ENCODE measurements at places on chromosomes 12 and 14. TPM values are rescaled to one million over a fixed set of nuclear protein-coding genes. Genes with fewer than 3 reads are reported as not detected.

LALBA gene
- polyA plus RNA-seq: not detected

LRRC10 gene
- polyA plus RNA-seq: not detected

KLRC3 gene
- polyA plus RNA-seq: 0.72 TPM

PRB2 gene
- polyA plus RNA-seq: 0.28 TPM

CRACR2A gene
- polyA plus RNA-seq: 12.5 TPM

UBR7 gene
- 19.8 TPM for polyA plus RNA-seq

TCHP gene
- polyA plus RNA-seq: 27.7 TPM

MGST1 gene
- 118 TPM for polyA plus RNA-seq

GLIPR1L1 gene
- 0.27 TPM for polyA plus RNA-seq

DYNLL1 gene
- polyA plus RNA-seq: 377 TPM

RFX4 gene
- 0.13 TPM for polyA plus RNA-seq

VRTN gene
- 0.69 TPM for polyA plus RNA-seq

TAS2R8 gene
- not detected for polyA plus RNA-seq

MMP17 gene
- polyA plus RNA-seq: 8.3 TPM

NTS gene
- polyA plus RNA-seq: 126 TPM

OLR1 gene
- 2.6 TPM for polyA plus RNA-seq

ANO4 gene
- 3.4 TPM for polyA plus RNA-seq

APOF gene
- 0.06 TPM for polyA plus RNA-seq

PPP1R36 gene
- polyA plus RNA-seq: 2.6 TPM

KRT6A gene
- polyA plus RNA-seq: 0.01 TPM

STXBP6 gene
- polyA plus RNA-seq: 27.8 TPM

HCFC2 gene
- 12.2 TPM for polyA plus RNA-seq
